Activated T-cell treated with anti-CD3 and anti-CD28 coated beads for 4 hours (primary cell): ENCODE measurements at places on chromosomes 13 and 19.
A peak's percentile ranks its signal among the peaks of the same experiment; 100 is the strongest.

DNA sequence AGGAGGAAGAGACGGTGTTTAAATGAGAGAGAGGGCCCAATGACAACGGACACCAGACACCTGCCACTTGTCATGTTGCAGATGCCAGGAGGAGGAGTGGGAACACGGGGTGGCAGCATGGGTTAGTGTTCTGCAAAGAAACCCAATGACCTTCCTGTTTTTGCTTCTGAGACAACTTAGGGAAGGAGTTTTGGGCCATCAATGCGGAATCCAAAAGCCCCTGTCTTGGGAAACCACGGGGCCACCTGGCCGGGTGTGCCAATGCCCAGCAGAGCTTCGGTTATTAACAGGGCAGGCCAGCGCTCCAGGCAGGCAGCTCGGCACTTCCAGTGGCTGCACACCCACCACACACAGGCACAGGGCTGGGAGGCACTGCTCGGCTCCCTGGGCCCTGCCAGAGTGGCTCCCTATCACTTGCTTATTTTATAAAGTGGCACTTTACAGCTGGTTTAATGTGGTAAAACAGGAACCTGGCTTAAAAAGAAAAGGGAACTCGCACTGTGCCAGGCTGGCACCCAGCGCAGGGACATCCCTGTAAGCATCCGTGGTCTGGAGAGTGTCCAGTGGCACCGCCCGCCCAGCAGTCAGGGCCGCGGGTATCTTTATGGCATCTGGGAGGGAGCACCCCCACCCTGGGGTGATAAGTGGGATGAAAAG, 19.1 kb downstream of the ELL start:
- no peak for DNase-seq

- no peak for DNase-seq
These were observed 33.6 kb downstream of the ELF1 start for GRCh38 chr13:40985381-40986100.

DNA sequence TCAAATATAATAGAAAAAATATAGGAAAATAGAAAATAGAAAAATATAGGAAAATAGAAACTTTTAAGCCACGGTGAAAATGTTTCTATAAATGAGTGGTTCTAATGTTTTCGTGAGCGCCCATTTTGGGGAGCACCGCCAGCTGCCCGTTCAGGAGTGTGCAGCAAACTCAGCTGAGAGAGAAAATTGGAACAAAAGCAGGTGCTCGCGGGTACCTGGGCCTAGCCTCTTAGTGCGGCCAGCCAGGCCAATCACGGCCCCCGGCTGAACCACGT, 204 bp upstream of the PDX1 start:
- DNase-seq = no peak

- no peak for DNase-seq
These were observed 2.5 kb downstream of the HDGFL2 start for GRCh38 chr19:4474514-4475022.

- DNase-seq = peak; percentile 64
These were observed 32.0 kb upstream of the EPHX3 start for GRCh38 chr19:15264061-15264932.

- no peak for DNase-seq
These were observed 19.9 kb downstream of the POMP start for GRCh38 chr13:28678809-28679208.
